Effector CD8-positive, alpha-beta T cell (primary cell): ENCODE measurements at places on chromosomes 3 and 15.

- no peak for DNase-seq
Measured at GRCh38 chr3:23950293-23950692, 5.2 kb downstream of the NR1D2 start.

- DNase-seq = no peak
Measured at GRCh38 chr3:163543662-163544061, 1534.6 kb downstream of the SI start.

- no peak for DNase-seq
Measured at GRCh38 chr15:54250326-54250725, 272.1 kb downstream of the UNC13C start.

GRCh38 chr3:108441071-108441507, 69.3 kb downstream of the MYH15 start:
- no peak for DNase-seq

- peak; percentile 40 for DNase-seq
Measured at GRCh38 chr3:33074217-33075067, 22.5 kb downstream of the GLB1 start.

GRCh38 chr3:181558870-181559269, 152.9 kb upstream of the SOX2 start:
- no peak for DNase-seq
